AG10803 (cell line): ENCODE measurements at places on chromosomes 3 and 15.

- peak; percentile 27 for DNase-seq
Observed at GRCh38 chr3:28328188-28329151, 20.1 kb upstream of the ZCWPW2 start.

DNA sequence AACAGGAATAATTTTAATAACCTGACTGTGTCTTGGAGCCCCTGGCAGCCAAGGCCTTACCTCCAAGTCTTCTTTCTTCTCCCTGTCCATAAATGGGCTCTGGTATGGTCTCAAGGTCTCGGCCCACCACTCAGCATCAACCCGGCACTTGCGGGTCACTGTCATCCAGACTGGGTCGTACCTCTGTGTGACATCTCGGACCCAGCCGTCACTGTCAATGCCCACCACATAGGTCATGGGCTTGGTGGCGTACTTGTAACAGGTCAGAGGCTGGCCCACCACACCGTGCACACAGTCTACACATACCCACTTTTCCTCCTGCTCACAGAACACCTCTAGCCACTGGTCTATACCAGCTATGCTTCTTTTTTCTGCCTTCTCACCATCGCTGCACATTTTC lies 20.4 kb downstream of the XPC start:
- DNase-seq: no peak

- DNase-seq: no peak
Observed at GRCh38 chr3:74605437-74605836, 9.0 kb downstream of the CNTN3 start.

GRCh38 chr15:38897551-38897950 lies 332.9 kb upstream of the RASGRP1 start:
- no peak for DNase-seq

DNA sequence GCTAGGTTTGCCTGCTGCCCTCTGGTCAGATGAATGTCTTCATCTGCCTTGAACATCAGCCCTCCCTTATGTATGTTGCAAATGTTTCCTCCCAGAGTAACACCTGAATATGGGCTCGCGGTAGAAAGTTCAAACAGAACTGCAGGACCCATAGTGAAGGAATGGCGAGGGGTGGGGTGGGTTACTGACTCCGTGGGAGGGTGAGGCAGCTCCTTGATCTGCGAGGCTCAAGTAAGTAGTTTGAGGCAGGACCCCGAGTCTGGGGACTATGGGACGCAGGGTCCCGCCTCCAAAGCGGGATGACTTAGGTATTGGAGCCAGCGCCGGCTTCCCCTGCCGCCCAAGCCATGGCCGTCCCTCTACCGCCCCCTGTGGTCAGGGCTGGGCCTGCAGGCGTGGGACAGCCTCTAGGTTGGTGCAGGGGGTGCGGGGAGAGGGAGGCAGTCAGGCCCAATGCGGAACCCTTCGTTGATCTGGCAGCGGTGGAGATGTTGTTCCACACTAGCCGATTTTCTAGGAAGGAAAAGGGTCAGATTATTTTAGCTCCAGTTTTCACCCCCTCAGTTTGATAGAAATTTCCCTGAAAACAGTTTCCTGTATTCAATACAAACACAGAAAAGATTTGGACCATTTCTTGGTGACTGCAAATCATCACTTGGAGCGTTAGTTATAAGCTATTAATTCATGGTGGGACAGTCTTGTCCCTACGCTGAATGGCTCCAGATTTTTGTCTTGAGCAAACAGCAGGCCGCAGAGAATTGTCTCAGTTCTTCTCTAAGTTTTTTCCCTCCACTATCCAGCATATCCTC lies 72.3 kb downstream of the CORO2B start:
- no peak for DNase-seq

GRCh38 chr15:66071160-66071920 lies 182.2 kb downstream of the MEGF11 start:
- peak; percentile 59 for DNase-seq
